DND-41 (cell line): ENCODE measurements at places on chromosomes 16 and 17.

DNA sequence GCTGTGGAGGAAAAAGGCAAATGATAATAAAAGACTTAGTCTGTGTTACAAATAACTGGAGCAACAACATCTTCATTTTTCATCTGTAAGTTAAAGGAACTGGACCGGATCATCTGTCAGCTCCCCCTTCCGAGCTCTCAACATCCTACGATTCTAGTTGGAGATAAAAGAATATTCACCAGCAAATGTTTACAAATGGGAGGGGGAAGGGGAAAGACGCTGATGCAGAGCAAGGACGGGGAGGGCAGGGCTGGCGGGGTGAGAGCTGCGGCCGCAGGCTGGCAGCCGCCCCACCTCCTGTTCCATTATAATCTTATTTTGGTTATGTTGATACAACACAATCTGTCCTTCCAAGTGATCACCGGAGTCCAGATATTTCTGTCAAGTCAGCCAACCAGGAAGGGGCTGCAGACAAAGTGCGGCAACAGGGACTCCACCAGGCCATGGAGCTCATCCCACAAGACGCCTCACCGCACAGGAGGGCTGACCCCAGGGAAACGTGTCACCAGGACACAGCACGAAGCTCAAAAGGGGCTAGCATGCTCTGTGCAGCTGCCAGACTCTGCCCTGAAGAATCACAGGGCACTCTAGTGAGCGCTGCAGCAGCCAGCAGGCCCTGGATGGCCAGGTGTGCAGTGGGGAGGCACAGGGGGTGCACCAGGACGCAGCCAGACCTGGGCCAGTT is 19.7 kb downstream of the FBXO31 start:
- DNase-seq = no peak

DNA sequence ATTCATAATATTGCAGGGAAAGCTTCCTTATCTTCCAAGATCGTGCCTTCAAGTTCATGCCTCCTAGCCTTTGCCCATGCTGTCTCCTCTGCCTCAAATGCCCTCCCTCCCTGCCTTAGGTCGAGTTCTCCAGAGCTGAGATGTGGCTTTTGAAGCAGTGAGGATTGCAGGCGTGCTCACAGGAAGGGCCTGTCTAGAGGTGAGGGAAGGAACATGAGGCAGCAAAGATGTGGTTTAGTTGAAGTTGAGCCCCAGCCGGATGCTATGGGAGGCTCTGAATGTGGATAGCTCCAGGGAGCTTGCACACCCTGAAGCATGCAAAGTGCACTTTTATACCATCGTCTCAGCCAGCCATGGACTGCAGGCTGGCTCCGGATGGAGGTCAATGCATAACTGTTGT is 754.6 kb upstream of the EEF2KMT start:
- no peak for DNase-seq

- no peak for DNase-seq
Observed at GRCh38 chr17:34853924-34854323, 107.3 kb downstream of the CCT6B start.

DNA sequence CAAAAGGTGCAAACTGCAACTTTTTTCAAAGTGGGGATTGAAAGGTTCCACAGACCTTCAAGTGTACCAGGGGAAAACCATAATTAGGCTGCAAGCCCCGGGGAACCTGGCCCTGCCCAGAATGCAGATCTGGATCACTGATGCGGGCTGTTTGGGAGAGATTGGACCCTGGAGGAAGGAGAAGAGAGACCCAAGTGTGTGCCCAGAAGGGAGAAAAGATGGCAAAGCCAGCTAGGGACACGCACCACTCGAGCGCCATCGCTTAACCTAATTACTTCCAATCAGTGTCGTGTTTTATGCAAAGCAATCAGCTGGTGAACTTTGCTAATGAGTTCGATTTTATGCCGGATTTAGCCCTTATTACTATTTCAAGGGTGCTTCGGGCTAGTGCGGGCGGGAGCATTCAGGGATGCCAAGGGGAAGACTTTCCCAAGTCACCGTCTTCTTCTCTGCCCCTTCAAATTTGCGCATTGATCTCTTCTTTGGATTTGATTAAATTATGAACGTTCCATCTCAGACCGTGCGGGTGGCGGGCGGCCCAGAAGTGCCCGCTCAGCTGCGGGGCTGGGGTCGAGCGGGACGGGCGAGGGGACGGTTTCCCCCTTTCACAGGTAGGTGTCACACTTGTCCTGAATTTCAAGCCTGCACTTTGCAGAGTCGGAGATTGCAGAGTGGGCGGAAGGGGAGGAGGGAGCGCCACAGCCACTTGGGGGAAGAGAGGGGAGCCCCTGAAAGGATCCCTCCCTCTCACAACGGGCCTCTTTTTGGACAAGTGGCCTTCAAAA is 4.0 kb downstream of the IRX5 start:
- DNase-seq = no peak

GRCh38 chr17:51118330-51119195 is 2.1 kb downstream of the SPAG9 start:
- no peak for DNase-seq

DNA sequence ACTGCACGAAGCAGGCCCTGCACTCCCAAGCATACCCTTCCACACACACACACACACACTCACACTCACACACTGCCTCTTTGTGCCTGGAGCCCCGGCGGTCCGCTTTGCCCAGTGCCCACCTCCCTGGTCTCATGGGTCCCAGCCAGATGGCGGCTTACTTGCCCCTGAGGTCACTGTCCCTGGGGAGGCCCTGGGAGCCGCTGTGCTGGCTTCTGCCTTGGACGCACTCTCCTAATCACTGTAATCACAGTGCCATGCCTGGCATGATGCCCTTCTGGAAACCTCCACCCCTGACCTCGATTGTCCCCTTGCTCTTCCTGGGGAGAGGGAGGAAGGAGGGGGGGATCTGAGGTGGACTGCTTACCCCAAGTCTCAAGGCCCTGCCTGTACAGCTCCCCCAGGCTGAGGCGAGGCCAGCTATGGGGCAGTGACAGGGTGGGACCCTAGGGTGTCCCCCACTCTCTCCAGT is 36.0 kb downstream of the ARHGAP23 start:
- no peak for DNase-seq

- DNase-seq = peak; percentile 84
Observed at GRCh38 chr17:57130708-57131461, 45.8 kb downstream of the AKAP1 start.

DNA sequence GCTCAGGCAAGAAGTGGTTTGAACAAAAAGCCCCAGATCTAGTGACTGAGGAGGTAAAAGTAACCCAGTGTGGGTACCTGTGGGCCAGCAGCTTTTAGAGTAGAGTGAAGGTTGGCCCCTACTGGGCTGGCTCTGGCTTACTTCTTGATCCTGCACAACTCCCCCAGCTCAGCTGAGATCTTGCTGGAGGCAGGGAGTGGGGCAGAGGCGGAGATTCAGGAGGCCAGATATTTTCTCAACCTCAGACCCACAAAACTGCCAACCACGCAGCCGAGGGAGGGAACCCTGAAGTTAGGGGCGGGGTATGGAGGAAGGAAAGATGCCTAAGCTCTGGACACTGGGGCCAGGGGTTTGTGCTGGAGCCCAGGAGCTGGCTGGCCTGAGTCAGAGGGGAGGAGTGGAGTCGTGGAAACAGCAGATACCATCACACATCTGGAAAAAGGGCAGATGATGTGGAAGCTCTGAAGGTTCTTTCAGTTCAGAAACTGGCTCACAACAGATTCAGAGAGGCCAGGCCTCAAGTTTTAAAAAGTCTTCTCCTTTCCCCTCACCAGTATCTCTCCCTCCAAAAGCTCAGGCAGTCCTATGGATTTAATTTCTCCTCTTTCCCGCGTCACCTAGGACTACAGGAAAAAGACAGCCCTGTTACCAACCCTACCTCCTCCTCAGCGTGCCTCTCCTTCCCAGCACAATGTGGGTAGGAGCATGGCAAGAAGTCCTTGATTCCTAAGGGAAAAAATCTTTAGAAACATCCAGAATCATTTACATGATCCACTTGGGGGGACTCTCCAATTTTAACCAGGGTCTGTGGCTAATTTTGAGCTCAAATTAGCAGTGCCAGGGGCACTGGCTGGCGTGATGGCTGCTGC is 48.1 kb downstream of the MYO18A start:
- no peak for DNase-seq

GRCh38 chr16:67987460-67988160 is 7.3 kb upstream of the DPEP3 start:
- no peak for DNase-seq

DNA sequence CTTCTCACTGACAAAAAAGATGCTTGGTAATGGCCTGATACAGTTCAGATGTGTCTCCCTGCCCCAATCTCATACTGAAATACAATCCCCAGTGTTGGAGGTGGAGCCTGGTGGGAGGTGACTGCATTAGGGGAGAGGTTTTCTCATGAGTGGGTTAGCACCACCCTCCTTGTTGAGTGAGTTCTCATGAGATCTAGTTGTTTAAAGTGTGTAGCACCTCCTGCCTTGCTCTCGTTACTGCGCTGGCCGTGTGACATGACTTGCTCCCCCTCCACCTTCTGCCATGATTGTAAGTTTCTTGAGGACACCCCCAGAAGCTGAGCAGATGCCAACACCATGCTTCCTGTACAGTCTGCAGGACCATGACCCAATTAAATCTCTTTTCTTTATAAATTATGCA is 5.0 kb downstream of the TSR1 start:
- DNase-seq = no peak

DNA sequence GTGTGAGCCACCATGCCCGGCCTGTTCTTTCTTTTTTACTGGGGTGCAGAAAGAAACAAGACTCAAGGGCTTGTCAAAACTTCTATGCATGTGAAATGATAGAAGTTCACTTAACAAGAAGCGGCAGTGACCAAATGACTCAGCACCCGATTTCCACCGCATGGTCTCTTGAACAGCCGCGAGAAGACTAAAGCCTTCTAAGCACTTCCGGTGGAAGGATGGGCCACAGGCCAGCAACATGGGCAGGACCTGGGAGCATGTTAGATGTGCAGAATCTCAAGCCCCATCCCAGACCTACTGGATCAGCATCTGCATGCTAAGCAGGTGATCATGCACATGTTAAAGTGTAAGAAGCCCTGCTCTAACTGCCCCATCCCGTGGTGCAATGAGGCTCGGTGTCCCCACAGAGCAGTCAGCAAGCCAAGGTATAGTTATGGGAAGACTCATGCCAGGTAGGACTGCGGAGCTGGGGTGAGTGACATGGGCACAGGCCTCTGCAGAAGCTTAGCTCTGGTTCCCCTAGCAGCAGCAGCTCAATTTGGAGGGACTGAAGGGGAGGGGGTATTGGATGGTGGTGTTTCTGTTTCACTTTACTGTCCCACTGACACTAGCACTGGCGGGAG is 88.5 kb upstream of the HNF1B start:
- DNase-seq = no peak

GRCh38 chr17:78523934-78524655 is 53.1 kb downstream of the DNAH17 start:
- DNase-seq = no peak

- DNase-seq = no peak
Observed at GRCh38 chr16:3454631-3455147, 11.2 kb downstream of the NAA60 start.

- DNase-seq = no peak
Observed at GRCh38 chr17:81933178-81933699, 3.9 kb downstream of the PYCR1 start.

GRCh38 chr16:62050793-62051192 is 14.6 kb upstream of the CDH8 start:
- no peak for DNase-seq

DNA sequence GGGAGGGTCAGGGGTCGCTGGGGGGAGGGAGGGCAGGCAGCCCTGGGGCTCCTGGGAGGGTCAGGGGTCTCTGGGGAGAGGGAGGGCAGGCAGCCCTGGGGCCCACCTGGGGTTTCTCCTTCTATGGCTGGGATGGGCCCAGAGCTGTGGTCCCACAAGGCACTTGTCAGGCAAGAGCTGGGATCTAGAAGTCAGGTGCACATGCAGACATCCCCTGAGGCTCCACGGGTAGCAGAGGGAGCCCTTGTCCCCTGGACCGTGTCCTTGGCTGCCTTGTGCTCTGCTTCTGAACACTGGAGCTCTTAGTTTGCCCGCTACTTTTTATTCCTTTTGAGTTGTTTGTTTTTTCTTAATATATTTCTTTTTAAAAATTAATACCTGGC is 1.8 kb downstream of the TUBB3 start:
- DNase-seq = no peak

- no peak for DNase-seq
Observed at GRCh38 chr17:77422748-77423113, 282.0 kb downstream of the SEC14L1 start.

DNA sequence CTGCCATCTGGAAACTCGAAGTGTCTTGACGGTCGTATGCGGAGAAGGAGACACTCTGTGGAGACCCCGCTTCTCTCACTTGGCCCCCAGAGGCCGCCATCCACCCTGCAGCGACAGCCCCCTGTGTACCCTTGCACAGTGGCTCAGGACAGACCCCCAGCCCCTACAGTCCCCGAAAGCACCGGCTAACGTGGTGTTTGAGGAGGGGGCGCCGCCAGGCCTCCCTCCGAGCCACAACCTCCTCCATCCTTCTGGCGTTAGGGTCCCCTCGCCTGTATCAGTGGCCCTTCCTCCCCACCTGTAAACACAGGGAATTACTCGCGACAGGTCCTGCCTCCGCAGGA is 73.6 kb downstream of the LMF1 start:
- no peak for DNase-seq

DNA sequence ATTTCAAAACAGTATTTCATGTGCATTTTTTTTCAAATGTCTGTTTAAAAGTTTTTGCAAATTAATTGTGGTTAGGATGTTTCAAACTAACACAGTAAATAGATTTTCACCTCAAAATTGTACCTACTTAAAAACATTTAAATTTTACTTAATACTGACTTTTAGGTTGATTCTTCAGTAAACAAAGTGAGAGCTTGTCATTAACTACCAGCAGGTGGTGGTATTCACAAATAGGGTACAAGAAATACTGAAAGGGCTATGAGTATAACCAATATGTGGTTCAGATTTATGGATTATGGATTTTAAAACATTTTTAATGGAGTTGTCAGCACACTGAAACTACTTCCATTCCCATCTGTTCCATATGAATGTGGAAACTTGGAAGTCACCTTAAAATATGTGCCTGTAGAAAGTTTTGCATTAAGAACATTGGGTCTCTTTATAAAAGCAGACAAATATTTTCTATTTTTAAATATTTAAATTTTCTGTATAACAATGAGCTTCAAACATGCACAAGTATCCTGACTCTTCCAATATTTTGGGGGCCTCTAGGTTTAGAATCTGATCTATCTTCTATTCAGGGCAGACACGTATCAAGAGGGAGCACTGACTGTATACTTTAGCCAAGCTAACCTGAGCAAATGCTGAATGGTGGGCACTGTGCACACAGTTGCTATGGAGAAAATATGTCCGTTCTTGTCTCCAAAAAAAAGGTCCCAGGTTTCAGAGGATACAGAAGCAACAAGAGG is 155.6 kb downstream of the SNX11 start:
- no peak for DNase-seq

GRCh38 chr16:10128397-10129258 is 53.6 kb downstream of the GRIN2A start:
- DNase-seq = no peak

GRCh38 chr17:82078433-82078832 is 12.8 kb upstream of the DUS1L start:
- DNase-seq = no peak

DNA sequence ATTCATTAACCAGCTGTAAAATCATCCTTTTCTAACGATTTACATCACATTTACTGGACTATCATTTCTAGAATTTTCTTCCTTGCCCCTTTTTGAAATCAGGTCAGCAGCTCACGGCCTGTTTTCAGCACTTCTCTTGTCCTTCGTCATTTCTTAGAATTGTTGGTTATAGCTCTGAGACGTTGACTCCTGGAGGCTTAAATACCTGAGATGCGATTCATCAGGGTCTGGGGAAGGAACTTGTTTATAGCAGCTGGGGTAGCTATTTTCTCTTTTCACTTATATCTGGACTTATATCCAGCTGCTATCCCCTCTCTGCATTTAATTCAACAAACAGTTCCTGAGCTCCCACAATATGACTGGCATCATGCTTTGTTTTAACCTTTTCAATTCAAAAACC is 338.7 kb upstream of the TNRC6C start:
- DNase-seq = no peak

- peak; percentile 28 for DNase-seq
Observed at GRCh38 chr17:72634621-72635020, 457.9 kb downstream of the SLC39A11 start.
